ENCODE measurements at places on chromosomes 12 and 14.
A peak's percentile ranks its signal among the peaks of the same experiment; 100 is the strongest.

- DNase-seq = no peak
Measured at GRCh38 chr12:76226956-76227355, 121.3 kb downstream of the BBS10 start.

GRCh38 chr14:60184146-60184904 is 19.1 kb upstream of the DHRS7 start:
- DNase-seq = peak; percentile 77

DNA sequence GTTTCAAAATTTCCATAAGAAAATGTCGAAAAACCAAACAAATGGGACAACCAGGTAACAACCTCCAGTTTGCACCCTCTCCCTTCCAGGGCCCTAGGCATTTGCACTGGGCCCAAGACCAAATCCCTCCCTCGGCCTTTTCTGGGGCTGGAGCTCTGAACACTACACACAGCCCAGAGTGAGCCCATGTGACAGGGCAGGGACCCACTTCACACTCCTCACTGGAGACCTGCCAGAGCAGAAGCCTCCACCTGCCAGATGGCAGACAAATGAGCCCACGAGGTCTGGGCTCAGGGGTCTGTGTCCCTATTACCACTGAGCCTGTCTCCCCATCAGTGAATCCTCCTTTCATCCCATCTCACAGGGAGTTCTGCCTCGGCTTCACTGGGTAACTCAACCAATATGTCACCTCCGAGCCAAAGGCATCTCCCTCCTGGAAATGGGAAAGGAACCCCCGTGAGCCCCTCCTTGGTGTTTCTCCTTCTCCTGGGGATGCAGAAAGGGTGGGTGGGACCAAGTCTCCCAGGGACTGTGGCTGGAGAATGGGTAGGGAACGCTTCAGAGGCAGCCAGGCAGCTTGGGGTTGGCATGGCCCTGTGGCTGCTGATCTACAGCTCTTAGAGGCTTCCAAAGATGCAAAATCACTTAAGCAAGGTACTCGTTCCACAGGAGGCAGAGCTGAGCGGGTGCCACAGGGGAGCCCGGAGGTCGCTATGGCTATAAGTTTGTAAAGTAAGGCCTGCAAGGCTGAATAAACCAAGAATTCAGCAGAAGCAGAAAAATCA is 10.6 kb downstream of the VWF start:
- no peak for DNase-seq

DNA sequence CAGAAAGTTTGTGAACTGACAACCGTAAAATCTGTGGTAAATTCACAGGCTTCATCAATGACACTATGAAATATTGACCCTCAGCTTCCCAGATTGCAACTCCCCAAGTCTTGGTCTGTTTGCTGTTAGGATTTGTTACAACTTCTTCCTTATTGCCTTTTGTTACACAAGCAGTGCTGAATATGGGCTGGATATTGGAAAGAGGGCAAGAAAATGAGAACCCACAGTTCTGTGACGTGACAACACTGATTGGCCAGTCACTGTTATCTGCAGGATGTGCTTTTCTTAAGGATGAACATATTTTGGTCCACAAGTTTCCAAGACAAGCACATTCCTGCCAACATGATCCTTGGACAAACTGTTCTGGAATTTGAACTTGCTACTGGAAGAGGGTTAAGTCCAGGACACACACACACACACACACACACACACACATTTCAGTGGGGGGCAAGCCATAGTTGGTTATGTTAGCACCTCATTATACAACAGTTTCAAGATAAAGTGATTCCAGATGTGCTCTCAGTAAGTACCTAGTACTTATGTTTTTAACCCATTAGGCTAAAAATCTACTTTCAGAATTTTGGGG is 16.6 kb upstream of the SLC38A2 start:
- no peak for DNase-seq

- DNase-seq = no peak
Measured at GRCh38 chr14:93095742-93096510, 19.8 kb downstream of the ITPK1 start.

DNA sequence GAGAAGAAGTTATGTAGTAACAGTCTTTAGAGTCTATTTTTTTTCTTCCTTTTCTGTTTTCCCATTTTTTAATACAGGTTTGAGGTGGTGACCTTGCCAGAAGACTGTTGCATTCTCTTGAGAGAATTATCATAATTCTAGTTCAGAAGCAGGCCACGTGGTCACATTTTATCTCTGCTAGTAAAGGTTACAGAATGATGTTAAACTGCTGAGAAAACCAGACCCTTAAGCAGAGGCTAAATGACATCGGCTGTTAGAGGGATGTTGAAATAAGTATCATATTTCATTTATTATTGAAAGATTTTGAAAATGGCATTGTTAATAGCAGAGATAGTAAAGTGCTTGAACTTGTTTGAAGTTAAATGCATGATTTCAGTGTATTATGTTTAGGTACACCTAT is 49.2 kb downstream of the BRMS1L start:
- no peak for DNase-seq

GRCh38 chr12:32535288-32535999 is 136.1 kb downstream of the FGD4 start:
- DNase-seq = no peak

DNA sequence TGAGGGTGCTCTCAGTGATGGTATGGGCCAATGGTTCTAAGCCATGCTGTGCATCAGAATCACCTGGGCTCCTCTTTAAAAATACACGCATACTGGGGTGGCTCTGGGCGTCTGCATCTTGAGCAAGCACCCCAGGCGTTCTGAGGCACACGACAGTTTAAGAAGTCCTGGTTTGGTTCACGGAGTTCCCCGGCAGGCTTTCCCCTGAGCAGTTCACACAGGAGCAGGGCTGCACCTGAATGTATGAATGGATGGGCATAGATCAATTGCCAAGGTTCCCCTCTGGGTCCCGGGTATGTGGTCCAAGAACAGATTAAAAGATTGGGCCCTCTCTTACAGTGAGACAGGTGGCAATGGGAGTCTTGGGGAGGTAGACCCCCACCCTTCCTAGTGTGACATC is 395.3 kb downstream of the DPF3 start:
- no peak for DNase-seq

GRCh38 chr12:93427779-93428564 is 13.8 kb downstream of the UBE2N start:
- no peak for DNase-seq

DNA sequence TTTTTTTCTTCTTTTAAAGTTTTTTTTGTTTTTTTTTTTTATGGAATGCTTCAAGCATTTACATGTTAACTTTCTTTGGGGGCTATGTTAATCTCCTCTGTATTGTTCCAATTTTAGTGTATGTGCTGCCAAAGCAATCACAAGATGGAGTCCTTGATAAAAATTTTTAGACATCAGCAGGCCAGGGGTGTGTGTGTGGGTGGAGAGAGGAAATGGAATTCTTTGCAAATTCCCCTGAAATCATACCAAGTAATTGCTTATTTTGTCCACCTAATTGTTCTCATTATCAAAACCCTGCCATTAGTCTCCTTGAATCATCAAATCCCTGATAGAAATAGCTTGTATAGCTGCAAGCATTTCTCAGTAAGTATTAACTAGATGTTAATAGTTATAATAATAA is 21.7 kb downstream of the RNF212B start:
- no peak for DNase-seq

GRCh38 chr14:68661226-68662225 is 131.3 kb downstream of the ZFP36L1 start:
- no peak for DNase-seq

GRCh38 chr12:19482036-19482435 is 42.7 kb downstream of the AEBP2 start:
- DNase-seq = no peak

- no peak for DNase-seq
Measured at GRCh38 chr14:97844042-97844441, 1046.9 kb downstream of the VRK1 start.

GRCh38 chr12:1845427-1845826 is 25.1 kb downstream of the LRTM2 start:
- DNase-seq = no peak

DNA sequence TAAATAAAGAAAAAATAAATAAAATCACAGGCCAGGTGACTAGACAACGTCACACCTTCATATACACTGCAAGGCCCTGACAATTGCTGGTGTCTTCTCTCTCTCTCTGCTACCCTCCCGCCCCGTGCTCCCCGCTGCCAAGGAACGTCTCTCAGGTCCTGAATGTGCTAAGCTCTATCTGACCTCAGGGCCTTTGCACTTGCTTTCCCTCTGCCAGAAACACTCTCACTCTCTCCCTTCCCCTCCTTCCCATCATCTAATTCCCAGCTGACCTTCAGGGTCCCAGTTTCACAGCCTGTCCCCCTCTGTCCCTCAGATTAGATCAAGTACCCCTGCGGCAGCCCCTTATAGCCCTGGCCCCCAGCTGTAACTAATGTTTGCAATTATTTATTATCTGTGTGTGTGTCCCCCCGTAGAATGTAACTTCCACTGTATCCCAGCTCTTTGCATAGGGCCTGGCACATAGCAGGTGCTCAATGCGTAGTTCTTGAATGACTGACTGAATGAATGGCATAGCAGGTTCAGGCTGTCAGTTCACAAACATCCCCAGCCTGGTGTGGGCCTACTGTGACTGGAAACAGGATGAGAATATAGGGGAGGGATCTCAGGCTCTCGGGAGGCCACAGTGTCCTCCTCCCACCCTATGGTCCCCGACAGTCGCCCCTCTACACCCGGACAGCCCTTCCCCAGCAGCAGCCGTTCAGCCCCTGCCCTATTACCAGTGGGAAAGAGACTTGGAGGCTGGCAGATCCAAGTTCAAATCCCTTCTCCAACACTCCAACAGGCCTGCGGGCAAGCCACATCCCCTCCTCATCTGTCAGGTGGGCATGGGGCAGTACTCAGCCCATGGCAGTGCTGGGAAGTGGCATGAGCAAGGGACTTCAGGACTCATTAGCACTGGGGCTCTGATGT is 6.6 kb downstream of the BEGAIN start:
- no peak for DNase-seq

GRCh38 chr14:103867523-103867953 is 20.2 kb upstream of the PPP1R13B start:
- DNase-seq = no peak

GRCh38 chr14:54854181-54854580 is 48.4 kb downstream of the GCH1 start:
- no peak for DNase-seq

GRCh38 chr12:6952863-6953441 is 1.8 kb downstream of the PTPN6 start:
- DNase-seq = no peak

DNA sequence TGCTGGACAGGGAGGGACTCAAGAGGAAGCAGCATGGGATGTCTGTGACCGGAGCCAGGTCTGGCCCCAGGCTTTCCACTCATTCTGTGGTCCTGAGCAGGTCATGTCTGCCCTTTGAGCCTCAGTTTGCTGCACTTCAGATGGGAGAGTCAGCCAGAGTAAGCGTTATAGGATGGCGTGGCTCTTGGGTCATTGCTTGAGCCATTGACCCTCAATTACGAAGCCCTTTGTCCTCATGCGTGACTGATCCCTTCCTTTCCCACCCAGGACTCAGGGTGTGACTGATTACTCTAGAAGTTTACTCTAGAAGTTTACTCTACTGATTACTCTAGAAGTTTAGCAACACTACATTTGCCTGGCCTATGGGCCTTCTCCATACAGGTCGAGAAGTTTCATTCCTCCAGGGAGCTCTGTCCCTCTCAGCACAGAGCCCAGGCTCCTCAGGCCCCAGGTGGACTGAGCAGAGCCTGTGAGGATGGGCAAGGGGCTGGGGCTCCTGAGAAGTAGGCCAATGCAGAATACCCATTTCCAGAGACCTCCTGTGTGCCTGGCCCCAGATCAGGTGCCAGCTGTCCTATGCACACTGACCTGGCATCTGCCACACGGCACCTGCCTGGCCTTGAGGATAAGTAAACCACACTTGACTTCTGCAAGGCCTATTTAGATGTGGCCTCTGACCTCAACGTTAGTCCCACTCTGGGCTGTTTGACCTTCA is 7.6 kb upstream of the IFI27 start:
- DNase-seq = no peak

DNA sequence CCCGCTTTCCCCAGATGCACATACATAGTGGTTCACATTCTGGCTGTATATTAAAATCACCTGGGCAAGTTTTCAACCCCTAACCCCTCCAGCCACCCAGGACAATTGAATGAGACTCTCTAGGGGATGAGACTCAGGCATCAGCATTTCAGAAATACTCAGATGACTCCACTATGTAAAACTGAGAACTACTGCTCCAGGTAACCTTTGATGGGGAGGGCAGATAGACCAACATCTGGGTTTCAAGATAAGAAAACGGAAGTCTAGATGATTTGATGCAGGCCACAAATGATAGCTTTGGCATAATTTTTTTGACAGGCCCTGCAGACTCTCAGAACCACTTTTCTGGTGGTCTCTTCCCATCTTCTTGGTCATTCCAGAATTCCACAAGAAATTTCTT is 341.1 kb downstream of the EMP1 start:
- no peak for DNase-seq
